Panc1 (cell line): ENCODE measurements at places on chromosomes 2 and 18. TPM values are rescaled to one million over a fixed set of nuclear protein-coding genes. Genes with fewer than 3 reads are reported as not detected.

GRCh38 chr2:235002198-235003095, 50.6 kb downstream of the SH3BP4 start:
- H3K27me3 ChIP-seq, result no peaks in the 10 kb centered on the region
- DNase-seq, result no peak

DNA sequence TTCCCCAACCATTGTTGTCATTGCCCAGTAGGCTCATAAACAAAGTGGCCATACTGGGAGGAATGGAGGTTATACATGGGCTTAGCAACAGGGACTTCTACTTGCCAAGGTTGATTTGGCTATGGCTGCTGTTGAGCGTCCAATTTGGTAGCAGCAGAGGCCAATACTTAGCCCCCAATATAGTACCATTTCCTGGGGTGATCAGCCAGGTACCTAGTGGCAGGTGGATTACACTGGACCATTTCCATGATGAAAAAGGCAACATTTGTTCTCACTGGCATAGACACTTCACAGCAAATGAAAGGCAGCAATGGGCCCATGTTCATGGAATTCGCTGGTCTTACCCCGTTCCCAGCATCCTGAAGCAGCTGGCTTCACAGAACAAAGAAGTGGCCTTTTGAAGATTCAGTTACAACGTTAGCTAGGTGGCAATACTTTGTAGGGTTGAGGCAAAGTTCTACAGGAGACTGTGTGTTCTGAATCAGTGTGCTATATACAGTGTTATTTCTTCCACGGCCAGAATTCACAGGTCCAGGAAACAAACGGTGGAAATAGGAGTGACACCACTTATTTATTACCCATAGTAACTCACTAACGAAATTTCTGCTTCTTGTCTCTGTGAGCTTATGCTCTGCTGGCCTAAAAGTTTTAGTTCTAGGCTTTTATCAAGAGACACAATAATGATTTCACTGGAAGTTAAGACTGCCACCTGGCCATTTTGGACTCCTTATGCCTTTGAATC, 37.5 kb downstream of the FBXO11 start:
- DNase-seq, result no peak
- no peak overlapping the region for H3K27ac ChIP-seq
- peaks cover 16% of the 10 kb centered on the region; the same call in 1 of the 2 replicates for H3K4me1 ChIP-seq
- H3K27me3 ChIP-seq, result no peaks in the 10 kb centered on the region

GRCh38 chr18:79935098-79935480, 16.4 kb downstream of the SLC66A2 start:
- no peak overlapping the region for H3K4me3 ChIP-seq
- H3K36me3 ChIP-seq, result no peaks in the 10 kb centered on the region
- H3K4me1 ChIP-seq, result 0 out of 2 replicates have a peak, but pooled peaks cover 3% of the 10 kb centered on the region

GRCh38 chr2:240564561-240565332, 3.5 kb upstream of the RNPEPL1 start:
- H3K27ac ChIP-seq, result peak overlapping the region; percentile 90
- no peak for DNase-seq
- peaks cover 4% of the 10 kb centered on the region for H3K36me3 ChIP-seq
- H3K4me3 ChIP-seq, result no peak overlapping the region

DNA sequence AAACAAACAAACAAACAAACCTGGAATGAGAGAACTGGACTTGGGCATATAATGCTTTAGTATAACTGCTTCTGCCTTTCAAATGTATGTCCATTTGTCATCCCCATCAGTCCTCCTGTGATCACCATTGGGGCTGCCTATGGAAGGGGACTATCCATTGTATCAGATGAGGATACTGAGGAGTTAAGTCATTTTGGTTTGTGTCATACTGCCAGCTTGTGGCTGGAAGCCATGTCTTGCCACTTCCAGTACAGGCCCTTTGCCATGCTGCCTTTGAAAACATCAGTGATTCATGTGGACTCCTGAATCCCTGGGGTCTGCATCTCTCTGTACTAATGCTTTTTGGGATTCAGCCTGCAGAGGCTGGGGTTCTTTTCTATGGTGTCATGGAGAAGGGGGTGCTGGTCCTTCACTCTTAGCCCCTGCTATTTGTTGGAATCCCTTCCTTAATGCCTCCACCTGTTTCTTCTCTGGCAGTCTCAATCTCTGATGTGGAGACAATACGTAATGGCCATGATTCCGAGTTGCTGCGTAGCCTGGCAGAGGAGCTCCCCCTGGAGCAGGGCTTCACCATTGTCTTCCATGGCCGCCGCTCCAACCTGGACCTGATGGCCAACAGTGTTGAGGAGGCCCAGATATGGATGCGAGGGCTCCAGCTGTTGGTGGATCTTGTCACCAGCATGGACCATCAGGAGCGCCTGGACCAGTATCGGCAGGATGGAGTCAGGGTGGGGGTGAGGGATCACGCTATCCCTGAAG, 10.6 kb downstream of the PLCD4 start:
- H3K27ac ChIP-seq, result no peak overlapping the region
- DNase-seq, result no peak
- no peaks in the 10 kb centered on the region for H3K36me3 ChIP-seq
- no peaks in the 10 kb centered on the region for H3K27me3 ChIP-seq

DNA sequence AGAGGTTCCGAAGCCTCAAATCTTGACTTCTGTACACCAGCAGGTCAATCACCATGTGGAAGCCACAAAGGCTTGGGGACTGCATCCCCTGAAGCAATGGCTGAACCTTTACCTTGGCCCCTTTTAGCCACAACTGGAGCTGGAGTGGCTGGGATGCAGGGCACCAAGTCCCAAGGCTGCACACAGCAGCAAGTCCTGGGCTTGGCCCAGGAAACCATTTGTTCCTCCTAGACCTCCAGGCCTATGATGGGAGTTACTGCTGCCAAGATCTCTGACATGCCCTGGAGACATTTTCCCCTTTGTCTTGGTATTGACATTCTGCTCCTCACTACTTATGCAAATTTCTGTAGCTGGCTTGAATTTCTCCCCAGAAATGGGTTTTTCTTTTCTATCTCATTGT, 285.9 kb downstream of the ASXL3 start:
- H3K4me1 ChIP-seq, result no peaks in the 10 kb centered on the region
- H3K27me3 ChIP-seq, result no peaks in the 10 kb centered on the region
- H3K27ac ChIP-seq, result no peak overlapping the region
- no peaks in the 10 kb centered on the region for H3K36me3 ChIP-seq
- DNase-seq, result no peak
- H3K4me3 ChIP-seq, result no peak overlapping the region

The ALPI gene
- not detected for total RNA-seq

The ADCYAP1 gene
- total RNA-seq, result not detected

The SLC23A3 gene
- total RNA-seq, result 3.3 TPM

The FTCDNL1 gene
- total RNA-seq, result 2.8 TPM

The ELP2 gene
- total RNA-seq, result 48.8 TPM

The NAT8 gene
- total RNA-seq, result not detected

The CPSF3 gene
- total RNA-seq, result 54.1 TPM
